ENCODE measurements at places on chromosomes 7 and 10.

- no peak for DNase-seq
Observed at GRCh38 chr10:68811314-68812009, 15.9 kb upstream of the STOX1 start.

DNA sequence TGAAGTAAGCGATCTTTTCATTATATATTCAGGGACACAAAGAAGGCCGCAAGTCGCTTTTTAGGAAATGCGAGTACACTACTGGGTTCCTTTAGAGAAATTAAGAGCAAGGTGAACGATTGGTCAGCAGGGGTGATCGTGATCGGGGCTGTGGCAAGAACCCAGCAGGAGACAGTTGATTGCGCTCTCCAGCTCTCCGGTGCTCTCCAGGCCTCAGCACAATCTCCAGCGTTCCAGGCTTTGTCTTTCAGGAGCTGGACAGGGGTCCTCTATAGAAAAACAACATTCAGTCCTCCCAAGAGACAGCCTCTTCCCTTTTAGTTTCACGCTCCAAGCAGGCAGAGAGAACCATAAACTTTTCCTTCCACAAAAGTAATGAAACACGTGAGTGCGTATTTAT lies 170.5 kb upstream of the KLF6 start:
- DNase-seq, result no peak

- DNase-seq, result no peak
Observed at GRCh38 chr10:12480440-12480839, 131.1 kb downstream of the CAMK1D start.

GRCh38 chr7:97871659-97872024 lies 566 bp downstream of the ASNS start:
- DNase-seq, result no peak

DNA sequence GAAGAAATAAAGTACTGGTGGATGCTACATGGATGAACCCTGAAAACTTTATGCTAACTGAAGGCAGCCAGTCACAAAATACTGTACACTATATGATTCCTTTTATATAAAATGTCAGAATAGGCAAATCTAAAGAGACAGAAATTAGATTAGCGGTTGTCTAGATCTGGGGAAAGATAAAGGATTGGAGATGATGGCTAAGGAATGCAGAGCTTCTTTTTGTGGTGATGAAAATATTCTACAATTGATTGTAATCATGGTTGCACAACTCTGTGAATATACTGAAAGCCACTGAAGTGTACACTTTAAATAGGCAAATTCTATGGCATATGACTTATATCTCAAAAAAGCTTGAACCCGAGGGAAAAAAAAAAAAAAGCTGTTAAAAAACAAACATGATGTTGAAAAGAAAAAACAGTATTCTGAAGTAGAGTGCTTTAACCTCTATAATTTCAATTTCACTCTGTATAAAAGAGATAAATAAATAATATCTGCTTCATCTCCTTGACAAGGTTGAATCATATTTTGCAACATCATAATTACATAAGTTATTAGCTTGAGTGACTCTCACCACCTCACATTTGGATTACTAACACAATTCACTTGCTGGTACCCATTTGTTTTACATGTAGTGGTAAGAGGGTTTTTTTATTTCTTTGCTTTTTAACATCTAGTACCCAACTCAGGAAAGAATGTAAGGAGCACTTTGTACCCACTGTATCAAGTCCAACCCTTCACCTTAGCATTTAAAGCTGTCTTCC lies 2.8 kb upstream of the GNAI1 start:
- no peak for DNase-seq

- DNase-seq, result no peak
Observed at GRCh38 chr7:9507290-9507689, 1073.9 kb downstream of the NXPH1 start.

- no peak for DNase-seq
Observed at GRCh38 chr10:34626158-34626880, 188.8 kb downstream of the PARD3 start.

- DNase-seq, result no peak
Observed at GRCh38 chr10:29702273-29703164, 67.7 kb upstream of the SVIL start.

GRCh38 chr7:50710441-50711154 lies 72.1 kb downstream of the GRB10 start:
- DNase-seq, result no peak

DNA sequence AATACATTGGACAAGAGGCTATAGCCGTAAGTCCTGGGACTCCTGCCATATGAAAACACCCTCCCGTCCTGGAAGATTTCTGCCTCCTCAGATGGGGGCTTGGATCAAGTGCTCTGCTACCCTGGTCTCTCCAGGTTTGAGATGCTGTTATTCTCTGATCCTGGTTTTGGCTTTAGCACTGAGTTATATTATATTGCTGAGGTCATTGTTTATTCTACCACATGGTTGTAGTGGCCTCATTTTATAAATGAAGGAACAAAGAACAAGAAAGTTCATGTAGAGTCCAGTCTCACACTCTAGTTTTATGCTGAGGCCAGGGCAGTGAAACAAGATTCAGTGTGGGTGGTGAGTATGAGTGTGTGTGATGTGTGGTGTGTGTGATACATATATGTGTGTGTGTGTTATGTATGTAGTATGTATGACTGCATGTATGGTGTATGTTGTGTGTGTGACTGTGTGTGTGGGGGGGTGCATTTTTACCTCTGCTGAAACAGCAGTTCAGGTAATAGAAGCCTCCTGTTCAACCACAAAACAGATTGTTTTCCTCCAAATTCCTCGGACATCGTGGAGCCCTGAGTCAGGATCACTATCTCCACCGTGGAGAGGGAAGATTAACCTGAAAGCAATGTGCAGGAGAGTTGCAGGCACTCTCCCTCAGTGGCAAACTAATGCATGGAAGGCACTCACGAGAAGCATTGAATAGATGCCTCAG lies 80.7 kb downstream of the C7orf25 start:
- DNase-seq, result no peak

- no peak for DNase-seq
Observed at GRCh38 chr7:27918503-27918902, 178.5 kb downstream of the TAX1BP1 start.
